ENCODE measurements at places on chromosomes 16 and 17.

GRCh38 chr16:30688701-30689100 lies 10.3 kb upstream of the SRCAP start:
- DNase-seq, result no peak

DNA sequence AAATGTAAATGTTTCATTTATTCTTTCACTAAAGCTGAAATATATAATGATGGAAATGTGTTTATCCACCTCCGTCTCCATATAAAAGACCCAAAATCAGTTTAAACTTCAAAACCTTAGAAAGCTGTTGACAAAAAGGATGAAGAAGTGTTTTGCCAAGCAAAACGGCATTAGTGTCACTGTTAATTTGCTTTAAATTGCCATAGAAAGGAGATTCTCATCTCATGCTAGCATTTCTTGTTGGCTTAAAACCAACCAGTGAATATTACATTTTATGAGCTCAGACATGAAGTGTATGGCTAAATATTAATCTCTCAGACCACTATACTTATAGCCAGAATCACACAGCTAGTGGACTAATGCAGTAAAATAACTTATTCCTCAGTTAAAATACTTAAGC lies 398.8 kb downstream of the KIF2B start:
- DNase-seq, result no peak

DNA sequence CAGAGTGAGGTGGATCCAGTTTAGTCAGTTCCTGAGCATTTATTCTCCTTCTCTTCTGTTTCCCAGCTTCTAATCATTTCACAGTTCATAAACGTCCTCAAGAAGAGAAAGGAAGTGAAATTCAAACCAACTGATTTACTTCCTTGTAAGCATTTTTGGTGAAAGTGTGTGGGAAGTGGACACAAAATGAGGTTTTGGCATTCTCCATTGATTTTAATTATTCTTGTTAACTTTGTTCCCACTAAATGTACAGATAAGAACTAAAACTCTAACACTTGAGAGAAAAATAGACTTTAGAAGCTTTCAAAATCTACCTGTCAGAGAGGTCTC lies 42.7 kb upstream of the CORO6 start:
- no peak for DNase-seq

GRCh38 chr16:17520561-17520960 lies 49.8 kb upstream of the XYLT1 start:
- peak; percentile 73 for DNase-seq

- peak; percentile 56 for DNase-seq
Observed at GRCh38 chr16:75345711-75346110, 87.6 kb downstream of the CFDP1 start.

Data from amniotic epithelial cell (primary cell).